ENCODE measurements at places on chromosomes 4 and X.

GRCh38 chr4:146333895-146334262, 119.5 kb downstream of the REELD1 start:
- DNase-seq = no peak

- no peak for DNase-seq
Measured at GRCh38 chr4:6111354-6111960, 88.9 kb downstream of the JAKMIP1 start.

- DNase-seq = no peak
Measured at GRCh38 chr4:185640811-185641675, 105.7 kb upstream of the PDLIM3 start.

- no peak for DNase-seq
Measured at GRCh38 chr4:43458293-43458692, 565.8 kb downstream of the GRXCR1 start.

GRCh38 chrX:98068024-98068580, 1184.4 kb downstream of the RPA4 start:
- DNase-seq = no peak

Data from hematopoietic multipotent progenitor cell treated with erythropoietin and hydrocortisone succinate and interleukin-3 and kit ligand, for 17 days (in vitro differentiated cells).